NAMALWA (cell line): ENCODE measurements at places on chromosomes 11 and 22.

- DNase-seq: peak; percentile 20
Measured at GRCh38 chr11:45852712-45853101, 5.4 kb downstream of the CRY2 start.

- DNase-seq: peak; percentile 15
Measured at GRCh38 chr11:94127638-94128037, 1.0 kb upstream of the PANX1 start.

GRCh38 chr11:34658071-34659015 is 37.5 kb downstream of the EHF start:
- no peak for DNase-seq

- no peak for DNase-seq
Measured at GRCh38 chr11:30260813-30261212, 30.0 kb downstream of the FSHB start.

DNA sequence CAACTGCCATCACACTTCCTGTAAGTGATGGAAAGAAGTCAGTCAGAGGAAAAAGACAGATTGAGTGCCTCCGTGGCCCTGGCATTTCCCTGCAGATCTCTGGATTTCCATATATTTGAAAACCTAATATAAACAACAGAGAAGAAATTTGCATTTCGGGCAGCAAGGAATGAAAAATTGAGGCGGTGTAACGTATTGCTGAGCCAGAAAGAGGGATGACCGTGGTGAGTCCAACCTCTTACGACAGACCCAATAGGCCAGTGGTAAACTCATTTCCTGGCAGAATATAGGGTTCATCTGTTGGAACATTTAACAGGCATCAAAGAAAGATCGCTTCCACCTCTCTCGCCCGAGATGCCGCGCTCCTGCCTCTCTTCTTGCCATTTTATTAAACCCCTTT is 336.5 kb downstream of the MIAT start:
- no peak for DNase-seq

DNA sequence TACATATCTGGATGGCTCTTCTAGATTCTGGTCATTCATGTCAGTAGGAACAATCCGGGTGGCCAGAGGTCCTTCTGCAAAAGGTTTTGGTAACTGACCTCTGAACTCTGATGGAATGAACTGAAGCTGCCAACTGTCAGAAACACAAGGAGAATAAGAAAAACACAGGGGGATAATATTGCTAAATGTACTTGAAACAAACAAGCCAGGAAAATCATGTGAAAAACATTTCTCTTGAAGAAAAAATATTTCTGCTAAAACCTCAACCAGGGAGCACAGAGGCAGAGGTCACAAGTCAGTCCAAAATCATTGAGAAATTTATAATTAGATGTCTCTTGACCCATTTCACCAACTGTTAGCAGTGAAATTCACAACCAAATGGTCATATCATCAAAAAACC is 35.2 kb downstream of the ALG9 start:
- no peak for DNase-seq

DNA sequence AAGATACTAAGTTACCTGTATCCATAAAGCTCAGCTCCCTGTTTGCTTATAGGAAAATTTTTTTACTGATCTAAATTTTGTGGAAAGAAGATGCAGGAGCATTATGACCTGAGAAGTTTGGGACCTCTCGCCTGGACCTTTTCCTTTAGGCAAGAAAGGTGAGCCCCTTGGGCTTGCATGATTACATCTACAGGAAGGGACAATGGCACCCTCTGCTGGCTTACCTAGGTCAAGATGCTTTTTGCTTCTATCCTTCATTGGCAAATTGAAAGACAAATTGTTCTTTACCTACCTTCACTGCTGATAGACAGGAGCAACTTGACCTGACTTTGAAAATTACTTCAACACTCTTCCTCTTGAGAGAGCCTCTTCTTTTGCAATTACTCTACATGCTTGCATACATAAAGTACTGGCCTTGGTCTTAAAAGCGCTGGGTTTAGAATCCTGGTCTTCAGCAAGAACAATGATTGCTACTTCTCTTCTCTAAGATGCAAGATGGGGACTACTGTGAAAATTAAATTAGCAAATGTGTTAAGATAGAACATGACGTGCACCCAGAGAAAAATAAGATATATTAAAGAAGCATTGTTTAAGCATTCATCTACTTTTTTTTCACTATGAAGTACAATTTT is 147.2 kb downstream of the TRPC6 start:
- peak; percentile 56 for DNase-seq

GRCh38 chr22:39344046-39344390 is 5.8 kb upstream of the SYNGR1 start:
- no peak for DNase-seq

DNA sequence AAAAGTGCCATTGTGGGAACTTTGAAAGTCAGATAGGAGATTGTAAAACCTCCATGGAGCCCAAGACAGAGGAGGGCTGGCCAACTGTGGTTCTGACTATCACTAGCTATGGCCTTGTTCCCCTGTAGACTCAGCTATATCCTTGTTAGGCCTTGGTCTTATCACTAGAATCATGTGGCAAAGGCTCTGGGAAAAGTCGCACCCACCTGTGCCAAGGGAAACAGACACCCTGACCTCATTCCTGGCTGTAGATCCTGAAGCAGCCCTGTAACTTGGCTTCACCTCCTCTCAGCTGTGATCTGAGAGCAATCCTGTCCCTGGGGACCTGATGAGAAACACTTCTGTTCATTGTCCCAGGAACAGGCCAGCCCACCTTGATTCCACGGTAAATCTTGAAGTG is 566.2 kb downstream of the TMEM135 start:
- no peak for DNase-seq

DNA sequence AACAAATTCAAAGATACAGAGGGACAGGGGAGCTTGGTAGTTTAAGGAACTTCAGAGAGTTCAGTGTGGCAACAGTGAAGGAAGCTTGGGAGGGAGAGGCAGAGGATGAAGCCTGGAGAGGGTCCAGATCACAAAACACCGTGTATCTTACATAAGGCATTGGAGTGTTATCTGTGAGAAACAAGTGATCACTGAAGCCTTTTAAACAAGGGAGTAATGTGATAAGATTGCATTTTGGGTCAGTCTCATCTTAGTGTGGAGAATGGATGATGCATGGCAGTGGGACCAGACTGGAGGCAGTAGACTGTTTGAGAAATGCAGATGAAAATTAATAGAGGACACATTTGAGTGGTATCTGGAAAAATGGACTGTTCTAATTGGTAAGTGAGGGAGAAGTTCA is 79.4 kb downstream of the EXT2 start:
- no peak for DNase-seq

DNA sequence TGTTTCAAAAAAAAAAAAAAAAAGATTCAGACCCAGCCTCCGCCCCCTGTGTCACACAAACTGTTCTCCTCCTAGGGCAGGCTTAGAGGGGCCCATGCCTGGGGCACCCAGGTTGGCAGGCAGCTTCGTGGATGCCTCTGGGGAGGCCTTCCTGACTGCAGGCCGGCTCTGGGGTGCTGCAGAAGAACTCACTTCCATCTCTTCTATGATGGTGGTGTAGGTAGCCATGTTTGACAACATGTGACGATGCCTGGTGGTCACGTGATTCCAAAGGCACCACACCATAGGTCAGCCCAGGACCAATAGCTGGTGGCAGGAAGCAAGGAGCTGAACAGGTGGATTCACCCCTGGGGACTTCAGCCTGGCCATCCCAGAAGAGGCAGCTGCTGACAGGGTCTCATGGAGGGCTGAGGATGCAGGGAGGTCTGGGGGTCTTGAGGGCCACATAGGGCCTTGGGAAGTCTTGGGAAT is 24.1 kb upstream of the CELSR1 start:
- DNase-seq: peak; percentile 91

GRCh38 chr11:27315836-27316235 is 47.2 kb downstream of the CCDC34 start:
- no peak for DNase-seq

DNA sequence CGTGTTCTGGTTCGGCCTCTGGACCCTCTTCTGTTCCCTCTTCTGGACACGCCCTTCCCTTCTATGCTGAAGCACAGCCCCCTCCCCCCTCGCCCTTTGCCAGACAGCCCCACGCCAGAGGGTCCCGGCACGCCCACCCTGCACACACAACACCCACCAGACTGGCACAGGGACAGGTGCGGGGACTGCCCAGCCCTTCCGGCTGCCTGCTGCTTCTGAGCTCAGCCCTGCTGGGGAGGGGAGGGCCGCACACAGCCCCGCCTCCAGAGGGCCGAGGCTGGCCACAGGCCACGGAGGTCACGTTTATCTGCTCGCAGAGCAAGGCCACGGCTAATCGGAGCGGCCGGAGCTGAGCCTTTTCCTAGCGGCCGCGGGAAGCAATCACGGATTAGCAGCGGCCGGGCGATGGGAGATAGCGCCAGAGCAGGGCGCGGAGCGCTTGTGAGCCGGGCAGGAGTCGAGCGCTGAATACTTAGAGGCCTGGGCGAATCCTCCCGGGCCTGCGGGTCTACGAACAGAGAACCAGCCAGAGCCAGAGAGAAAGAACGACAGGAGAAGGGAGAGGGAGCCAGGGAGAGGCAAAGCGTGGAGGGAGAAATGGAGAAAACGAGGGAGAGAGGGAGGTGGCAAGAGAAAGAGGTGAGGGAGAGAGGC is 21.5 kb downstream of the OTUB1 start:
- no peak for DNase-seq

GRCh38 chr11:113991718-113992458 is 17.0 kb downstream of the HTR3A start:
- no peak for DNase-seq

DNA sequence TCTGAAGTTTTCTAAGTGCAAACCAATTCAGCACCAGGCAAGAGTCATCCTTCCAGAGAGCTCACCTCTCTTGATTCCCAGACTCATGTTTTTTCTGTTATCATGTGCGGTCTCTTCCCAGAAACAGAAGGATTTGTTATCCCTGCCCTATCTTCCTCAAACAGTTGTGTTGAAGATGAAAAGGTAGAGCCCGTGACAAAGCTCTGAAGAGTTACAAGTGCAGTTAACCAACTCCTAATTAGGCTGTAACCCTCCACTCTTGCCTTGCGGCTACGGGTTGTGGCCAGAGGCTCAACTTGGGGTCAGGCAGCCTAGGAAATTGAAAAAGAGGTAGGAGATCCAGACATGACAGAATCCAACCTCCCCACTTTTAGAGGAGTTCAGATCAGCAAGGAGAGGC is 76.2 kb upstream of the CADM1 start:
- DNase-seq: no peak

- DNase-seq: no peak
Measured at GRCh38 chr11:17258670-17259069, 17.9 kb upstream of the NUCB2 start.

DNA sequence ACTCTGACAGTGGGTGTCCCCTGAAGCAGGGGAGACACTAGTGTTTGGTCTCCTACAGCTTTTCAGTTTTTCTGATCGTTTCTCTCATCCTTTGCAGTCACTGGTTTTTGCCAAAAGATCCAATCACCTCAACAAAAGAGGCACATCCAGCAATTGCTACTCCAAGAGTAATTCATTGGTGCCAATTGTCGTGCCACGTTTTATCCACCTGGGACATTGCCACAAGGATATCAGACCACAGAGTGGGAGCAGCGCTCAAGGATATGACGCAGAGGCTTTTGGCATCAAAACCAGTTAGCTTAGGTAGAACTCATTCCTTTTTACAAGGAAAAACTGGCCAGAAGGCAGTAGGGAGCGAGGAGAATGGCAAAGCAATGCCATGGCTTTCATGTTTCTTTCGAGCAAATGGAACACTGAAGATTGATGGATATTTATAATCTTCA is 40.9 kb upstream of the BLID start:
- DNase-seq: no peak

GRCh38 chr22:37141971-37142370 is 7.7 kb downstream of the IL2RB start:
- no peak for DNase-seq

DNA sequence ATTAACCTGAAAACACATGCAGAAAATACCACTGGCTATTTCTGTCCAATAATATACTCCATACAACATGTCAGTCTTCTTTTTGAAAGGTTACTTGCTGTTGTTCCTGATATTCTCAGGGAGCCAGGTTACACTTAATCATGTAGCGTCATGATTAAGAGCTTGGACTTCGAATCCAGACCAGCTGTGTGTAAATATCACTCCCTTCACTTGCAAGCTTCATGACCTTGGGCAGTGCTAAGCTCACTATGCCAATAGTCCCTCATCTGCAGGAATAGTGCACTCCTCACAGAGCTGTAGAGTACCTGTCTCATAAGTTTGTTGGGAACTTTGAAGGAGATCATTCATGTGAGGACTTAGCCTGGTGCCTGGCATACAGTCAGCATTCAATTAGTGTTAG is 1.9 kb downstream of the HTR3B start:
- DNase-seq: no peak

DNA sequence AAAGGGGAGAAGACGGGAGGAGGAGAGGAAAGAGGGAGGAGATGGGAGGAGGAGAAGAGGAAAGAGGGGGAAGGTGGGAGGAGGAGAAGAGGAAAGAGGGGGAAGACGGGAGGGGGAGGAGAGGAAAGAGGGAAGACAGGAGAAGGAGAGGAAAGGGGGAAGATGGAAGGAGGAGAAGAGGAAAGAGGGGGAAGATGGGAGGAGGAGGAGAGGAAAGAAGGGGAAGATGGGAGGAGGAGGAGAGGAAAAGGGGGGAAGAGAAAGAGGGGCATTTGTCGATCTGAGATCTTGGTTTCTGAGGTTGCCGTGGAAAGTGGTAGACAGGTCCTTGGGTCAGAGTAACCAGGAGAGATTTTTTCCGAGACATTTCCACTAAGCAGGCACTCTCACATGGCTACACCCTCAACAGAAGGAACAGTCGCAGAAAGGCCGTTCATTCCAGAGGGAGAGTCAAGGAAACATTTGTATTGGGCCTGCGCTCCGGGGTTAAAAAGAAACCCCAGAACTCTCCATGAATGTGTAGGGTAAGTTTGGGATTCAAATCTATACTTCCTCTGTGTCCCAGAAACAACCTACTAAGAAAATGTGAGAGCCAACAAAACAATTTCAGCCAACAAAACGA is 39.8 kb upstream of the CARS1 start:
- no peak for DNase-seq

DNA sequence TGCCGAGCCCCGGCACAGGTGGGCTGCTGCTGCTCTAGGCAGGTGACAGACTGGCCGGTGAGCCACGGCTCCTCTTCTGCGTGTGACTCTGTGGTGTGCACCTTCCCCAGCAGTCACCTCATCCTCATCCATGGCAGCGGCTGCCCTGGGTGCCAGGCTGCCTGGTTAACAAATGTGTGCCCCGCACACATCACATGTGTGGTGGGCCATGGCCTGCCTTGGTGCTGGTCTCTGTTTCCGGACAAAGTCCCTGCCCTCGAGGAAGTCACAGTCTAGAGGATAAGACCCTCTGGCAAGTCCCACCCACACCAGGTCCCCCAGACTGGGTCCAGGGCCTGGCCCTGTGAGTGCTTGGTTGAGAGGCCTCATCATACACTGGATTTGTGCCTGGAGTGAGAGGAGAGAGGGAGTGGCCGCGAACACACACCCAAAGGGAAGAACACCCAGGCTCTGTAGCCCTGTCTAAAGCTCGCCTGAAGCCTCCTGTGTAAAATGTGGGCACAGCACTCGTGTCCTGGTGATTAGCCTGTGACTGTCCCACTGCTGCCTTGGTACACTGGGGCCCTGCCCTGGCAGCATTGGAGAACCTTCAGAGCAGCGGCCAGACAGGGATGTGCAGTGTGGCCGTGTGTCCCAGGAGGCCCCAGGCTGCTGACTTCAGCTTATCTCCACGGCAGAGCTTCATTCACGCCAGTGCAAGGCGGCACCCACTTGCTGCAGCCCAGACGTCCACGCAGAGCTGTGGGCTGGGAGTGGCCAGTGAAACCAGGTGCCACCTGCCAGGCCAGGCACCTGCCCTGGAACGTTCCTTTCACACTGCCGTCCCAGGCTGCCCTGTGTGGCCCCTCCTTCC is 269.9 kb downstream of the TBC1D22A start:
- DNase-seq: no peak

GRCh38 chr11:82183346-82183745 is 550.3 kb downstream of the FAM181B start:
- no peak for DNase-seq

GRCh38 chr11:122146475-122146874 is 30.5 kb upstream of the BLID start:
- DNase-seq: no peak
